ENCODE measurements at places on chromosomes 5 and 9.

GRCh38 chr9:7936996-7937395, 137.4 kb upstream of the DMAC1 start:
- DNase-seq = no peak

DNA sequence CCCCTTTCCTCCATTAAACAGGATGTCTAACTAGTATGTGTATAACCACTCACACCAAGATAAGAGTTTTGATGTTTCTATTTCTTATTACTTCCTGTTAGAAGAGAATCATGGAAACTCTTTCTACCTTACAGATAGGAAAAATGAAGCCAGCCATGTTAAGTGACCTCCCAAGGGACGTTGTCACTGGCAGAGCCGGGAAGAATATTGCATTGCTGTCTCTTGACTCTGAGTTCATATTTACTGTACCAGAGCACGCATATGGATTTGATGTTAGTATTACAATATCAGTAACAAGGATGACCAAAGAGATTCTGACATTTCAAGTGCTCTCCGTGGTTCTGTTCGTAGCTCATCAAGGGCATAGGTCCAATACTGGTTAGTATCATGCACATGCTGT, 12.5 kb upstream of the C5orf63 start:
- no peak for DNase-seq

- DNase-seq = no peak
These were observed 96.3 kb upstream of the EQTN start for GRCh38 chr9:27393054-27393846.

DNA sequence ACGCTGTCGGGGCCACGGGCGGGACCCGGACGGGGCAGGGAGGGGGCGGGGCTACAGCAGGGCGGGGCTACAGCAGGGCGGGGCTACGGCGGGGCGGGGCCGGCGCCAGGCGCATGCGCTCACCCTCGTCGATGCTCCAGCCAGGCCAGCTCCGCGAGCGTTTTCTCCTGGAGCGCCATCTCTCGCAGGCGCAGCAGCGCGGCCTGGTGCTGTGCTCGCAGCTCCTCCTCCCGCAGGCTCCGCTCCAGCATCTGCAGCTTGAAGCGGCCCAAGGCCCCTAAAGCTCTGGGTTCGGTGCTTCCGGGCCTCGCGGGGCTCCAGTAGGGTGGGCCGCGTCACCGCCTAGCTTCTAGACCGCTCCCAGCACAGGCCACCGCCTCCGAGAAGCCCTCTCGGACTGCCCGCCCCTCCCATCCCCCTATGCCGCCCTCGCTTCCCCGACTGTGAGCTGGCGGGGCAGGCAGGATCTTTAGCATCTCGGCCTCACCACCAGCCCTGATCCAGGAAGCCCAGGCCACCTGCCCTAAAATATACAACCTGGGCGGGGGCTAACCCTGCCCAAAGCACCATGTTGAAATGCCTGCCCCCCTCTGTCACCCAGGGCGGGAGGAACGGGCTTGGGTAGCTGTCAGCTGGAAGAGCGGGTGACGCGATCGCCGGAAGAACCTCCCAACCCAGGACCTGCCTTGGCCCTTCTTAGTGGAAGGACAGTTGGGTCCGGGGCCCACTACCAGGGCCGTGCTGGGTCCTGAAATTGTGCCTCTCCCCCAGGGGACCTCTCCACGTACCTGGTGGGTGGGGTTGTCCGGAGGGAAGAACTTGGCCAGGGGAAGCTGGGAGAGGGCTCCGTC, 21.9 kb upstream of the QSOX2 start:
- DNase-seq = no peak

GRCh38 chr9:13621872-13622564, 342.5 kb upstream of the MPDZ start:
- no peak for DNase-seq

DNA sequence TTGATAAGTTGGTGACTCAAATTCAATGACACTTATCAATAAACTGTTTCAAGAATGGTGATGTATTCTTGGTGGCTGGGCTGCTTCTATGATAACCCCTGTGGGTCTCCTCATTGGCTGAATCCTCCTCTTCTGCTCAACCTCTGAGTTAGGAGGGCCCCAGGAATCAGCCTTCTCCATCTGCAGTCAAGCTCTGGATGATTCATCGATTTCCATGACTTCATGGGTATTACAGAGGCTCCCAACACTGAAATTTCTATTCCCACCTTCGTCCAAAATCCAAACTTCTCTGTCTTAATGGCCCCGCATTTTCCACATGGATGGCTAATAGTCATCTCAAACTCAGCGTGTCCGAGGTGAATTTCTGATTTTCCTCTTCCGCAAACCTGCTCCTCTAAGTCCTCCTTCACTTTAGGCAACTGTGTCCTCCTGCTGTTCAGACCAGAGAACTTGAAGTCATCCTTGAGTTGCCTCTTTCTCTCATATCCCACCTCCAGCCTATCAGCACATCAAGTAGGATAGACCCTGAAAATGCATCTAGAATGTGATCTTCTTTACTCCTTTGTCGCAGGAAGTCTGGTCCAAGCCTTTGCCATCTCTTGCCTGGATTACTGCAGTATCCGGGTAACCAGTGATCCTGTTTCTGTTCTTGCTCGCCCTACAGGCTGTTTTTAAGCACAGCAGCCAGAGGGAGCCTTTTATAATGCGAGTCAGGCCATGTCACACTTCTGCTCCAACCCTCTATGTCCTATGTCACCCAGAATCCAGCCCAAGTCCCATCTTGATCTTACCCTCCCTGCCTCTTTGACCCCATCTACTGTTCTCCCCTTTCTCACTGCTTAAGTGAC, 41.4 kb upstream of the IL7R start:
- no peak for DNase-seq

GRCh38 chr9:127277099-127277498, 12.5 kb downstream of the GARNL3 start:
- DNase-seq = no peak

Measured in NCI-H524 treated with DMSO at 0.1 percent for 48 hours (cell line).